ENCODE measurements at places on chromosomes 7 and 10.

DNA sequence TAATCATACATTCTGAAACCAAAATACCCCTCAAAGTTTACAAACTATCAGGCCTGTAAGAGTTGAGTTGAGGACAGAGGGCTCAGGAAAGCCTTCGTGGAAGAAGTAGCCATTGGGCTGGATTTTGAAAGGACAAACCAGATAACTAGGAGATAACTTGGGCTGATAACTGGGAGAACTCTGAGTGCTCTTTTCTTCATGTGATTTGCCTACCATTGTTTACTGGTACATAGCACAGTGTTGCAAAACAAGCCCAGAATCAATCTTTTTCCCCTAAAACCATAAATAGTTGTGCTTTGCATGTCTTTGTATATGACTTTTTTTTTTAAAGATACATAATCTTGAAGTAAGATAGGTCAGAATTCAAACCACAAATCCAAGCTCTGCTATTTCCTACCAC is 106.7 kb upstream of the ITGB1 start:
- no peak for DNase-seq

DNA sequence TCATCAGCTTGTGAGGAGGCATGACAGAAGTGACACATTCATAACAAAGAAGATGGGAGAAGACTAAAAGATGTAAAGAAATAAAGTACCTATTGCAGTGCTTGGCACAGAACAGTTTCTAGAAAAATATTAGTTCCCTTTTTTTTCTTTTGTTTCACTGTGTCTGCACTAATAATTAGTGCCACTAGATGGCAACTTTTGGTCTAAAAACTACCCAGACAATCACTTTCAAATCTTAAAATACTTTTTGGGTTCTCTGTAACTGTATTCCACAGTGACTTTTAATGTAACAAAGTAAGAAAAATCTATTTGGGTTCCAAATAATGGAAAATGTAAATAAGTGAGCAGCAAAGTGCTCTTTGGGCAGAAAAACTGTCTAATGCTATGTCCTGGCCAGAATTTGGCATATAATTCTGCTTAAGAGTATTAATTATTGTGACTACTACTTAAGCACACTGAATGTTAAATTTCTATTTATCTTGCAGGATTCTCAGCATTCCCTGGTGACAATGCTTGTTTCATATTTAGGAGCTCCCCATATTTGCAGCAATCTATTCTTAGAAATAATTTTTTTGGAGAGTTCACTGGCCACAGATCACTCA is 134.8 kb upstream of the KIF5B start:
- DNase-seq, result peak; percentile 3

DNA sequence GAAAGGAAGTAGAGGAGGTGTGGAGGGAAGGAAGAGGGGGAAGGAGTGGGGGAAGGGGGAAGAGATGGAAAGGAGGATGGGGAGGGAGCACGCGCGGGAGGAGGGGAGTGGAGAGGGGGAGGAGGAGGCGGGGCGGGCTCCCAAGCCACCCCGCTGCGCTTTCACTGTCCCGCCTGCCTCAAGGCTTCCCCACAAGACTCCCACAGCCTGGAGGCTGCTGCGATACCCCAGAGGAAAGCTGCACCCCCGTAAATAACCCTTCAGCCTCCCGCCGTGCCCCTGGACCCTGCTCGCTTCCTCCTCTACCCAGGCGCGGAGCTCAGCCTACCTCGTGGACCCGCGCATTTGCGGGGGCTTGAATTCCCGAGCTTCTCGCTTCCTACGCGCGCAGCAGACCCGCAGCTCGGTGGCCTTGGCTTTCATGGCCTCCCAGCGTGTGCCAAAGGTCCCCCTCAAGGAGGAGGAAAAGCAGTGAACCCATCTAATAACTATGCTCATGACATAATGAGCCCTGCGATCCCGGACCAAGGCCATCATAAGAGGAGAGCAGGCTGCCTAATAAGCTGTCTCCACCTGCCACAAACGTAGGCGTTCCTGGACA is at the start of gene C10orf67:
TSS of gene C10orf67 (minus strand) at position 557 of the 601 bp plus-strand sequence. CDS start at position 534, 23 bp downstream.
- DNase-seq, result peak; percentile 69

DNA sequence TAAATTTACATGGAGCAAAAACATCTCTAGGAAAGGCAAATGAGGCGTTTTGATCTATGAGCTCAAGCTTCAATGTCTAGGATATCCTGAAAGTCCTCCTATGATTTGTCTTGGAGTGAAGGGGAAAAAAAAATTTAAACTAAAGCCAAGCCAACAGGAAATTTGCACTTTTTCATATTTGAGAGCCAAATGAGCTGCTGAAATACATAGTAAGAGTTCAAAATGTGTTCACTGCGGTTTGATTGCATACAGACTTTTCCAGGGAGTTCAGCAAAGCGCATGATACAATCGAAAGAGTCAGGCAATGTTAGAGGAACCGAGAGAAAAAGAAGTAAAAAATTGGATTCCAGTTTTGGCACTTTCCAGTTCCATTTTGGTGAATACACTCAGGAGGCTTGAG is 633.4 kb upstream of the MGMT start:
- DNase-seq, result no peak

DNA sequence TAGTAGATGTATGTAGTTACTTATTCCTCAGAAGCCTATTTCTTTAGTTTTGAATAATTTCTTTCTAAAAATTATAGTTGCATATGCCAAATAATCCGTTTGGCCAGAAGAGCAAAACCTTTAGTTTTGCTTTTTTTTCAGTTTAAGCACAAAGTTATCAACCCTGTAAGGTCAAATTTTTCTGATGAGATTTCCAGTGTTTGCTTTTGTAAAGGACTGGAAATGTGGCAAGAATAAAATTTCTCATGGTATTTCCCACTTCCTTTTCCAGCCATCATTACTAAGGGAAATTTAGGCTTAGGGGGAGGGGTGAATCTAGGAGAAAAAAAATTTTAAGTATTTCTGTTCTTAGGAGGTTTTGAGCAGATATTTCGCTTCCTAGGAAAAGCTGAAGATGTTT is 7.6 kb downstream of the CALD1 start:
- peak; percentile 27 for DNase-seq

DNA sequence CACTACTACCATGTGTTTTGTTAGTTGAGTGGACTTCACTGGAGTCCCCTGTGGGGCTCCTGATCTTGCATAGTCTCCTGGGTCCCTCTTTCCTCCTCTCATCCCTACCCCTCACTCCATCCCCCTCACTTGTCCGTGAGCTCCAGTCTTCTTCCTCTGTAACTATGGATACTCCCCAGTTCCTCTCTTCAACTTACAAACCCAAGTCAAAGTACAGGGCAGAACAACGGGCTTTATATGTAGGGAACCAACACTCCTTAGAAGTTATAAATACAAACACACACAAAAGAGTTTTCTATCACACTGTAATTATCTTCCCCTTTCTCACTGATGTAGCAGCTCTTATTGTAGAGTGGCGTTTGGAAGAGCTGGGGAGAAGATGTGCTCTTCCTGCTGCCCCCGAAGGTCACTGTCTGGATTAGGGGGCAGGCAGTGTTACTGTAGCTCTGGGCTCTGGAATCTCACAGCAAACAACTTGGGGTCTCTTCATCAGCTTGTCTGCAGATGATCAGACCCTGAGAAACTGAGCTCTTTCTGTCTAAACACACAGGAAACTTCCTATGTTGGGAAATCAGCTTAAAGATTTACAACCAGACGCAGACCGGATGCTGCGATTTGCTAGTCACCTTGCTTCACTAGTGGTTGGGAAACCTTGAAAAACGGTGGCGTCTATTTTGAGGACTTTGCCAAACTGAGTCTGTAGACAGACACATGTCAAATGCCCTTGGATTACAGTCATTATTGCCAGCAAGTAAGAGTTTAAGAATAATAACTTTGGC is 13.6 kb downstream of the SNX10 start:
- no peak for DNase-seq

GRCh38 chr7:72286519-72286918 is 125.6 kb downstream of the CALN1 start:
- DNase-seq, result no peak

DNA sequence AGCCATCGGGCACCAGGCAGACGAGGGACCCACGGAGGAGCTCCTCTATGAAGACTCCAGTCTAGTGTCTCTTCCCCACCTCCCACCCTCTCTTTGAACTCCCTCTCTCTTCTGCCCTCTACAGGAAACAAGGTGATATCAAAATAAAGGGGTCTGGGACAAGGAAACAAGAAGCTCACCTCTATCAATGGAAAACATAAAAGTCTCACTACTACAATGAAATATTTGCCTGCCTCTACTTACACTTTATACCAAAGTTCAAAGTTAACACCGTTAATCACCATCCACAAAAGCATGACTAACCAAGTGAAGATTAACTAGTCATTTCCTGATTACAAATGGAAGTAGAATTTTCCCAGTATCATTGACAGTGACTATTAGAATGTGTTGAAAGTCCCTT is 82.2 kb downstream of the PARD3 start:
- peak; percentile 44 for DNase-seq

GRCh38 chr10:84523526-84523925 is 195.1 kb downstream of the CCSER2 start:
- DNase-seq, result no peak

- peak; percentile 71 for DNase-seq
Observed at GRCh38 chr7:106824458-106824857, 40.6 kb upstream of the PIK3CG start.

DNA sequence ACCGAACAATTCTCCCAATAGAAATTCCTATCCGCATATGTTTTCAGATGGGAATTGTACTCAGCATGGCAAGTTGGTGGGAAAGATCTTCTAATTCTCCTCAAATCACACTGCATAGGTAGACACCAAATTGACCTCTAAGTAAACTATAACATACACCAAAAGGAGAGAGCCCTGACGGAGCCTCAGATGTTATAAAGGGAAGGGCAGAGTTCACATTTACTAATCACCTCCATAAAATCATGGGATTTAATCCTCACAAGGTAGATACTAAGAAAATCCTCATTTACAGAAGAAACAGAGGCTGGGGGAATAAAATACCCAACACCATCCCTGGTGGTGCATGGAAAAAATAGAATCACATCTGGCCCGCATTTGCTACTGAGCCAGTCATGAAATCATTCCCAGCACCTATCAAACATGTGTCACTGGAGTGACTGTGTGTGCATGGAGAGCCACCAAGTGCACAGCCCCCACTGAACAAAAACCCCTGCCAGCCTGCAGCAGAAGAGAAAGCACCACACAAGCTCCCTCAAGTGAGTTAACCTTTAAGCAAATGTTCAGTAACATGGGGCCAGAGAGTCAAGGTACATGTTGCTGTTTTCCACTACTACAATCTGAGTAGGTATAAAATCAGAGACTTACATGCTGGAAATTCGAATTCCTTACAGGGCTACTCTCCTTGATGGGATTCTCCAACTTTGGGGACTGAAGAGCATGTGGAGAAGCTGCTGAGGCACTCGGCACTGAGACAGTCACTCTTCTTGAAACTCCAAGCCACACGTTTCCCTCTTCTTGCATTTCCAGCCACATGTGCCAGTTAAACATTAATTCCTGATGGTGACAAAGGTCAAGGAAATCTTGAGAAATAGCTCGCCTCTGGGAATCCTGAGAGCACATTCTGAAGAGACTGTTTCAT is at the start of gene DDC:
TSS of gene DDC (minus strand) at position 766 of the 919 bp plus-strand sequence. CDS start 21,320 bp downstream, outside the sequence.
- DNase-seq, result no peak

DNA sequence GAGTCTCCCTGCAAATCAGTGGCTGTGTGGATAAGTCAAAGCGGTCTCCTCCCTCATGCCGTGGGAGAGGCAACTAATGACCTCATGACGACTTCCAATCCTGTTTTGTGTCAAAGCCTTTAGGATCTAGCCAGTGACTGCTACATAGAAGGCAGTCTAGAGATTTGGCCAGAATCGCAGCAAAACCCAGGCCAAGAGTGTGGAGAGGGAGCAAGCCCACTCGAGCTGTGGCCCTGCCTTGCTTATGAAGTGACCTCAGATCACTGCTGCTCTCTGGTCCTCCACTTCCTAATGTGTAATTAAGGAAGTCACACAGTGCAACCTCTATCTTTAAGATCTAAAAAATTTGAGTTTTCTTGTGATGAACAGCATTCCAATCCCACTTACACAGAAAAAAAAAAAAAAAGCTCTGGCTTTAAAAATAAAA is 296.7 kb upstream of the KLF6 start:
- peak; percentile 27 for DNase-seq

DNA sequence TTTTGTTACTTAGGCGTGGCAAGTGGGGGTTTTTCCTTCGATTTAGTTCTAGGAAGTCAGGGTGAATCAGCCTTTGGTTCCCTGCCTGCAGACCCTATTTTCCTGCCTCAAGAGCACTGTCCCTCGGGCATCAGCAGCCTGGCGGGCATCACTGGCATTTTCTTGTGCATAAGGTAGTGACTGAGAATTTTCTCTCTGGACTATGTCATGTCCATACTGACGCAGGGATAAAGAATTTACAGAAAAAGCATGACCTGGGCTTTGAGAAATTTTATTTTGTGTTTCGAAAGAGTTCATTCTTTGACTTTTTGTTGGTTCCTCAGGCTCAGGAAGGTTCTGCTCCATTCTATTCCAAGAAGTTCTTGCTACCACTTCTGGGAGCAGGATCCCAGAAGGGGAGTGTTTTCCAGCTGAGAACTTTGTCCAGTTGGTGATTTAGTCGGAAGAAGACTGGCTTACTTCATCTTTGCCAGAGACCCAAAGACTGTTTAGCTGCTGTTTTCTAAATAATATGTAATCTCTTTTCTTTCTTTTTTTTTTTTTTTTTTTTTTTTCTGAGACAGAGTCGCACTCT is 213.9 kb upstream of the SH2B2 start:
- no peak for DNase-seq

GRCh38 chr10:131729938-131730660 is 170.7 kb upstream of the PPP2R2D start:
- DNase-seq, result no peak

DNA sequence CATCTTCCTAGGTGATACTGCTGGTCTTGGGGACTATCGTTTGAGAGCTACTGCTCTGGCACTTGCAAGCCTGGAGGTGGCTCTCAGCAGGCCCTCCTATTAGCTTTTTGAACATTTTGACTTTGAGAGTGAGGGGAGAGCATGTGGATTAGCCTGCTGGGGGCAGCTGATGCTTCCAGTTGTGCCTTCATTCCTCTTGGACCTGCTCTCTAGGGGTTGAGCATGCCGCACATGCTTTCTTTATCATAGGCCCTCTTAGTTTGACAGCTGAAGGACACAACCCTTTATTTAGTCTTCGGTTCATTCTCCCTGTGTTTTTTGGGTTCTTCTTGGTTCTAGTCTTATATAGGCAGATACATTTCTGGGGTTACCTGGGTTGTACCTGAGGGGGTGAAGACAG is 132.1 kb downstream of the GALNT17 start:
- DNase-seq, result no peak

- DNase-seq, result no peak
Observed at GRCh38 chr10:109247814-109248213, 675.5 kb downstream of the XPNPEP1 start.

Measured in osteoblast (primary cell).